ENCODE measurements at places on chromosomes 1 and 21.
A peak's percentile ranks its signal among the peaks of the same experiment; 100 is the strongest.

GRCh38 chr1:6005276-6005917 lies 13.2 kb upstream of the NPHP4 start:
- DNase-seq, result no peak

DNA sequence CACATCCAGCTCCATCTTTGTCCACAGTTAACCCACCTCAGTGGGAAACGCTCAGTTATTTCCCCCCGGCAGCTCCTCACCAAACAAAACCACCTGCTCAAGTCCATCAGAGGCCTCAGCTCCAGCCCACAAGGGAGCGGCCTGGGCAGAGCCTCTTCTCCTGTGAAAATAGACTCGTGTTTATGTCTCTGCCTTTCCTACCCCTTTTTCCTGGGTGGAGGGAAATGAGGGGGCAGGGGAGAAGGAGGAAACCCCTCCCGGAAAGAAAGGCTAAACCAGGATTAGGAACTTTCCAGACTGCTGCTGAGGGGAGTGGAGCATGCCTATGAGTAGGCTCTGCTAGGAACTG lies 81.6 kb downstream of the PAX7 start:
- no peak for DNase-seq

DNA sequence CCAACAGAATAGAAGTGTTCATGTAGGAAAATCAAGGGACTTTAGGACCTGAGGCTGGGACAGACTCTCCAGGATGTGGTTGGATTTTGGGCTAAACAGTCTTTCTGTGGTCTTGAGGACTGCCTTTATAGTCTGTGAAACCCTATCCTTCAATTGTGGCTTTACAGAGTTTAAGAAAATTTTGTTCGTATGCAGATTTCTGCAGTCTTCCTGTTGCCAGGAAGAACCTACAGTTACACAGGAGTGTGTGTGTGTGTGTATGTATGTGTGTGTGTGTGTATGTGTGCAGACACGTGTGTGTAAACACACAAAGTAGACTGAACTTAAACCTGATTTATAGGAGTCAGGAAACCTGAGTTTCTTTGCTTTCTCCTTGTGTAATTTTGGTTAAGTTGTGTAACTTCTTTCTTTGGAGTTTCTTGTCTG lies 22.8 kb downstream of the NEK7 start:
- DNase-seq, result no peak

DNA sequence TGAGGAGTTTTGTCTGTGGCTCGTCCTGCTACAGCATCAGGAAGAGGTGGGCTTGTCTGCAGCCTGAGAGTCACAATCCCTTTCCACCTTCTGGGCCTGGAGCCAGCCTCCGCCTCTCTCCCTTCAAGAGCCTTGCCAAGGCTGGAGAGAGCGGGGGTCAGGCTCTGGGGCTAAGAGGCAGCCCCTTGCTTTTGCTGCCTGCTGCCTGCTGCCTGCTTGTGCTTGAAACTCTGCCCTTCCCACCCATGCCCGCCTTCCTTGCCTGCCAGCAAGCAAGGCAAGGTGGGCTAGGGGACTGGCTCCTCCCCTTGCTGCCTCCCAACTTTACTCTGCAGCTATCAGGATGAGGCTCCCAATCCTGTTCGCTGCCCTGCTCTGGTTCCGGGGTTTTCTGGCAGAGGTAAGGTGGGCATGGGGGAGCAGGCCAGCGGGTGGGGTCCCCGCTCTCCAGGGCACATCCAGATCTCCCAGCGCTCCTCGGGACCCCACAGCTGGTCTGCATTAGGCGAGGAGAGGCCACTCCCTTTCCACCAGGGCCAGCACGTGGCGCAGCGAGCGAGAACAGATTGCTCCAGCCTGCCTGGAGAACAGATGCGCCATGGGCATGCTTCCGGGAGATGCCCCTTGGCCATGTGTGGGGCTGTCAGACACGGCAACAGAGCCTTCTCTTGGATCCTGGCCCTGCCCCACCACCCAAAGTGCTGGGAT lies 7.5 kb upstream of the PTPN7 start:
- DNase-seq, result no peak

DNA sequence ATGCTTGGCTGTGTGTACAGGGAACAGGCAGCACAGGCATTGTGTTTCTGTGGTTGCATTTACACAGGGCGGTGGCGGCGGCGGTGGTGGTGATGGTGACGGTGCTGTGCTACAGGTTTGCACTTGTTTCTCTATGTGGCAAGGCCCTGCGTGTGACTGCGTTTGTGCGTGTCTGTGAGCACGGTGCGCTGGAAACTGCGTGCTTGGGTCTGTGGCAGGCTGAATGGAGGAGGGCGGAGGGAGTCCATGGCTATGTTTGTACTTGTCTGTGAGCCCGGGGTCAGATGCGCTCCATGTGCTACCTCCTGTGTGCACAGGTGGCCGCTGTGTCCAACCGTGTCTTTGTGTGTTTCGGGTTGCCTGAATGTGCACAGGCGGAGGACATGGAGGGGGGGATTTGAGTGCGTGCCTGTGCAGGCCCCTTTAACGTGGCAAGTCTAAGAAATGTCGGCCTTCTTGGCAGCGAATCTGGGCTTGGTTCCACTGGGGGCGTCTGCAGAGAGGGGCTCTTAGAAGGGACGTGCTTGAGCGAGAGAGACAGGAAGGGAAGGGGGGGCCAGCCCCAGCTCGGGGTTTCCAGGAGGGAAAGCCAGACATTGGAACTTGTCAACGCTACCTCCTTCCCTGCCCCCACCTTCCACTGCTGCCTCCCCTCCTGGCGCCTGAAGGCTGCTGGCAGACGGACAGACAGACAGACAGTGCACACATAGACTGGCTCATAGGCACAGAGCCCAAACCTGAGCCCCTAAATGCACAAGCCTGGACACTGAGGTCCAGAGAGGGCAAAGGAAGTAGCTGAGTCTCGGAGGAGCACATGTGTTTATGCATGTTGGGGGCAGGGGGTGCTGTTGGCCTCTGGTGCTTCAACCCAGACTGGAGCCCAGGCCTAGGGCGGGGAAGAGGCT lies 32.7 kb upstream of the WASF2 start:
- DNase-seq, result no peak

- no peak for DNase-seq
These were observed 565.2 kb downstream of the LTN1 start for GRCh38 chr21:28427394-28428022.

DNA sequence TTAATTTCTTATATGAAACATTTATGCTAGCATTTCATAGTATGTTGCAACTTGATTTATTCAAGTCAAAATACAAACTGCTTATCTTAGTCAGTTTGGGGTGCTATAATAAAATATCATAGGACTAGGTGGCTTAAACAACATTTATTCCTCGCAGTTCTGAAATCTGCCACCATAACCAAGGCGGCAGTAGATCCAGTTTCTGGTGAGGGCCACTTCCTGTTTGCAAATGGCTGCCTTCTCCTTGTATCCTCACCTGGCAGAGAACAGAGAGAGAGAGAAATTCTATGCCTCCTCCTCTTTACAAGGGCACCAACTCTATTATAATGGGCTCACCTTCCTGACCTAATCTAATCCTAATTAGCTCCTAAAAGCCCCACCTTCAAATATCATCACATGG lies 76.1 kb upstream of the RGS2 start:
- DNase-seq, result peak; percentile 3

GRCh38 chr1:179510038-179510437 lies 65.7 kb downstream of the NPHS2 start:
- no peak for DNase-seq

DNA sequence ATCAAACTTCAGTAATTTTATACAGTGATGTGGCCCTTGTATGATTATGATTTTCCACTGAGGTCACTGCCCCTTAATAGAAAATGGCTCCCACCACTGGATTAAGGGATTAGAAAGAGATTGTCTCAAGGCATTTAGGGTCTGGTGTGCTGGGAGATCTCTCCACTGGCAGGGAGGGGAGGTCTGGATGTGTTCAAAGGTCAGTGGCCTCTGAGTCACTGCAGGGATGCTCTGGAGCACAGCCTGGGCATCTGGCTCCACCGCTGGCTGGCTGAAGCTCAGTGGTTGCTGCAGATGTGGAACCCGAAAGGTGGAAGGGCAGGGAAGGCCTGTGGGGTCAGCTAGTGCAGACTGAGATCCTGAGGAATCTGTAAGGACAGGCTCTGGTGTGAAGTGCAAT lies 18.3 kb upstream of the CHI3L1 start:
- DNase-seq, result no peak

DNA sequence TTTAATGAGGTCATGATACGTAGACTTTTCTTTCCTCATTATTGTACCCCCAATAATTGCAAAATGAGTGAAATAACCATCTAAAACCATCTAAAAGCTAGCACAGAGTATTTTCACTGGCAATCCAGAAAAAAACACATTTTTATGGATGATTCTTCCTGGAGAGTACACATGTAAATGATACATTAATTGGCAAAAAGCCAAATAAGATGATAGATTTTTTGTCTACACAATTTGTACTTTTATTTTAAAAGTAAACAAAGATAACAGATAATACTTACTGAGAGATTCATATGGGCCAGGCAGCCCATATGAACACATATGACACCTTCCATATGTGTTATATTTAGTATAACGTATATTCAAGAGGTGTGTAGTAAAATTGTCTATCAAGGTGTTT lies 2.5 kb upstream of the KRTAP19-7 start:
- DNase-seq, result no peak

DNA sequence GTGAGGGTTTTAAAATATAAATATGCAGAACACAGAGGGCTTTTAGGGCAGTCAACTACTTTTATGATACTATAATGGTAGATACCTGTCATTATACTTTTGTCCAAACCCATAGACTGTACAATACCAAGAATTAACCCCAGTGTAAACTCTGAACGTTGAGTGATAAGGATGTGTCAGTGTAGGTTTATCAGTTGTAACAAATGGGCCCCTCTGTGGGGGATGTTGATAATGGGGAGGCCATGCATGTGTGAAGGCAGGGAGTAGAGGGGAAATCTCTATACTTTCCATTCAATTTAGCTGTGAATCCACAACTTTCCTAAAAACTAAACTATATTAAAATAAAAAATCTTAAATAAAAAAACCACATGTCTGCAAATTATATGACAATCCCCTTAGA lies 193.5 kb upstream of the CAMK1G start:
- DNase-seq, result no peak

DNA sequence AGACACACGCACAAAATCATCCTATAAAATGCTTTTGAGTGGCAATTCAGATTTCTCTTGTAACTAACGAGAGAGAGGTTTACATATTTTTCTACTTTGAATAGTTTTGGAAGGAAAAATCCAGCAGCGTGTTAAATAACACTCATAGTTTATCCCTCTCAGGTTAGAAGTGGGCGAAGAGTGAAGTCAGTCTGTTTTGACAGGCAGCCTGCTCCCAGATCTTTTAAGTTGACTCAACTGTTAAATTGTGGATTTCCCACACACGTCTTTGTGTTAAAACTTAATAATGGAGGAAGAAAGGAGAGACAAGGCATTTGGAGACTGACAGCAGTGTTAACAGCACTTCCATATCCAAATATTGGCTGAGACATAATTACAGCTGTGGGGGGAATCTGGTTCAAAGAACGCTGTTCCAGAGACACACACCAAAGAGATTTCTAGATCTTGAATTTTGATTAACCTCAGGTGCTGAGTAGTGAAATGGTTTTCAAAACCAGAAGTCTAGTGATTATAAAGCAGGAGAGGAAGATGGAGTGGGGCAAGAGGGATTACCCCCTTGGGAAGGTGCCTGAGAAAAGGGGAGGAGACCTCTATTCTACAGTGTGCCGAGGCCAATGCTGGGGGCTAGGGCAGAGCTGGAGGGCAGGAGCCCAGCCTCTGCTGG lies 2.7 kb downstream of the MAPKAPK2 start:
- DNase-seq, result no peak

- no peak for DNase-seq
These were observed 2.1 kb upstream of the LCE2C start for GRCh38 chr1:152673016-152673415.

DNA sequence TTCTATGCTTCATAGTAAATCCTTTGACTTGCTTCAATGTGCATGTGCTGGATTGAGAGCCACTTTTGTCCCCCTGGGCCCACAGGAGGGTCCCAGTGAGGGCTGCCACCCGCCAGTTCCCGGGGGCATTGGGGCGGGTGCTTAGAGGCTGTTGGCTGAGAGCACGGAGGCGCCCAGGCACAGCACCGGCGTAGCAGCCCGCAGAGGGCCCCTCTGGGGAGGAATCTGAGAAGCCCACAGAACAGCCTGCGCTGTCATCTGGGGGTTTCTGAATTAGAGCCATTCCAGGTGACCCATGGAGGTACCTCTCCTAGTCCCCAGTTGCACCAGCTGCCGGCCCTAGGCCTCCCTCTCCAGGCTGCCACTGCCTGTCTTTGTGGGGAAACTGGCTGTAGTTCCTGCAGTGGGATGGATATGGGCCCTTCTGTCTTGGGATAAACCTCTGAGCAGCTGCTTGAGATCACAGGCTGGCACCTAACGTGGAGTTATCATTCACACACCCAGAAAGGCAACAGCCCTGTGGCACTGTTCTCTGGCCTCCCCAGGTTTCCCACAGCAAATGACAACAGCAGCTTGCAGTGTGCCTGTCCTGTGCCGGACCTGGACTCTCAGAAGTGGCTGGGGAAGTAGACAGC lies 39.5 kb downstream of the TMEM51 start:
- DNase-seq, result no peak

DNA sequence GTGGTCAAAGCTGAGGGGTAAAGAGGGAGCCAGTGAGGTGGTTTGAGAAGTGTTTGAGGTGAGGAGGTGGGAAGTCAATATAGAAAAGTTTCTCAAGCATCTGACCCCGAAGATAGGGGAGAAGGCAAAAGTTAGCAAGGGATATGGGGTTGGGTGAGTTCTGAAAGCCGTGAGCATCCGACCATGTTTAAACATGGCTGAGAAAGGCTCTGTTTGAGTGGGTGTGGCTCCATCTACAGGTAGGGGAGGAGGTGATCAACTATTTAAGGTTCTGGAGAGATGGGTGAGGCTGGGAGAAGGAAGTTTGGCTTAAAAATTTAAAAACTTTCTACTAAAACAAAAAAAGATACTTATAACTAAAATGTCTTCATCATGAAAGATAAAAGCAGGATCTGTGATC lies 273.8 kb downstream of the KCNJ6 start:
- no peak for DNase-seq

DNA sequence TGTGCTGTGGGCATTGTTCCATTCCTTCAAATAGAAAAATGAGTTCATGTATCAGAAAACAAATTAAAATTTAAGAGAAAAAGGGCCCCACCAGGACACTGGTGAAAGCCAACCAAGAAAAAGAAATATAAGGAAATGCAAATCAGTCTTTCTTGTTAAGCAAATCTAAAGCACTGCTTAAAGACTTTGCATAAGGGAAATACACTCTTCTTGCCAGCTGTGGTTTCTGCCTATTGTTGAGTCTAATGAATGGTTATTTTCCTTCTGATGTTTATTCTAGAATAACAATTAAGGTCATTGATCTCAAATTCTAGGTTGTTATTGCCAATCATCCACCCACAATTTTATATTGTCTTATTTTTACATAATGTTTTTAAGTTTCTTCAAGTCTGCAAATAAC lies 158.6 kb upstream of the SNX7 start:
- DNase-seq, result no peak

- no peak for DNase-seq
These were observed 35.4 kb downstream of the RGS4 start for GRCh38 chr1:163104385-163105099.

- no peak for DNase-seq
These were observed 85.2 kb downstream of the TRIM11 start for GRCh38 chr1:228321435-228321834.
